ENCODE measurements at places on chromosomes 4 and X.

- DNase-seq: no peak
Measured at GRCh38 chr4:160611181-160611580, 1508.3 kb downstream of the RAPGEF2 start.

- no peak for DNase-seq
Measured at GRCh38 chr4:30330894-30331652, 389.1 kb upstream of the PCDH7 start.

- no peak for DNase-seq
Measured at GRCh38 chrX:48636776-48637175, 39.5 kb downstream of the WDR13 start.

DNA sequence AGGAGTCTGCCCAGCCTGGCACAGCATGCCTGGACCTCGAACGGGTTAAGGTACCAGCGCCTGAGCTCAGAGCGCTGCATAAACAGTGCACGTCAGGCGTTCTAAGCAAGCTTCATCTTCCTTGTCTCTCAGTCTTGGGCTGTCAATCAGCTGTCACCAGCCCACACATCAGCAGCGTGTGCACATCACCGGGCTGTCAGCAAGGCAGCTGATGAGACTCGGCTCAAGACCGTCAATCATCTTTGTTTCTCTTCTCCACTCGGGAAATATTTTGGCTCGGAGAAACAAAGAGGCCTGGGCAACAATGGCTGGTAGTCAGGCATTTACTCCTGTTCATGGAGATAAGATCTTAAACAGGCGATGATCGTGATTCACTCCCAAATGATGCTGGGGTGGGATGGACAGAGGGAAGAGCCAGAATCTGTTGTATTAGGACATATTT is 141.3 kb downstream of the LDB2 start:
- DNase-seq: no peak

- no peak for DNase-seq
Measured at GRCh38 chr4:118823471-118823870, 12.5 kb downstream of the SEC24D start.

DNA sequence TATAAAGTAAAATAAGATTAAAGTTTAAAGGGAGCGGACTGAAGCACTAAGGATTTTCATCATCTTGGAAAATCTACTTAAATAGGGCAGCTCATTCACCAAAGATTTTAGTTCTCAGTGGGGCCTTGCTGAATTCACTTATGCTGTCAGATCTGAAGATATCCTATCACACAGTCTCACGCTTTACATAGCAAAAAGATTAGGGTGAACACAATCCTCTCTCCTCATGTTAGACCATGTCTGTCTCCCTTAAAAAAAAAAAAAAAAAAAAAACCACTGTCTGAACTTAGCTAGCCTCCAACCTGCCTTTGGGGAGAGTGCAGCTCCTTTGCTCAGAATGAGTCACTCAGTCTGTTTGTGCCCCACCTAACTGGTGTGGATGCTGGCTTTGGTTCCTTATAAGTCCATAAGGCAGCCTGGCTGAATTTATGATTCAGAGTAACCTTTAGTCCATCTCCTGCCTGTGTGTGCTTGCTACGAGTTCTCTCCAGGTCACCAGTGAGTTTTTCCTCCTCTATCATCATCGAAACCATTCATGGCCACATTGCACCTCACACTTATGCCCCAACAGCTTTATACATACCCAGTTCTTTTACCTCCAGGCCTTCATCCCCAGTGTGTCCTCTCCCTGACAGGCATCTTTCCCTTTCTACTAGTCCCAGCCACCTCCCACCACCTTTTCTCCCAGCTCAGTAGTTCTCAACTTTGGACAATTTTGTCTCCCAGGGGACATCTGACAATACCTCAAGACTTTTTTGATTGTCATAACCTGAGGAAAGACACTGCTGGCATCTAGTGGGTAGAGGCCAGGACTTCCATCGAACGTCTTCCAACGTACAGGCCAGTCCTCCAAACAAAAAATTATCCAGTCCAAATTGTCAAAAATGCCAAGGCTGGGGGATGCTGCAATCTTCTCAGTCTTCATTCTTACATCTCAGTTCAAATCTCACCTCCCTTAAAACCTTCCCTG is 220.7 kb upstream of the EMCN start:
- DNase-seq: no peak

- DNase-seq: no peak
Measured at GRCh38 chrX:54178100-54178940, 4.7 kb downstream of the FAM120C start.
